T-helper 2 cell treated with Interferon-gamma antibody and Interleukin-4, amounts not matched to agents 5 μg/mL and 100 μg/mL, for 36 hours (primary cell): ENCODE measurements at places on chromosomes 1 and 21.

DNA sequence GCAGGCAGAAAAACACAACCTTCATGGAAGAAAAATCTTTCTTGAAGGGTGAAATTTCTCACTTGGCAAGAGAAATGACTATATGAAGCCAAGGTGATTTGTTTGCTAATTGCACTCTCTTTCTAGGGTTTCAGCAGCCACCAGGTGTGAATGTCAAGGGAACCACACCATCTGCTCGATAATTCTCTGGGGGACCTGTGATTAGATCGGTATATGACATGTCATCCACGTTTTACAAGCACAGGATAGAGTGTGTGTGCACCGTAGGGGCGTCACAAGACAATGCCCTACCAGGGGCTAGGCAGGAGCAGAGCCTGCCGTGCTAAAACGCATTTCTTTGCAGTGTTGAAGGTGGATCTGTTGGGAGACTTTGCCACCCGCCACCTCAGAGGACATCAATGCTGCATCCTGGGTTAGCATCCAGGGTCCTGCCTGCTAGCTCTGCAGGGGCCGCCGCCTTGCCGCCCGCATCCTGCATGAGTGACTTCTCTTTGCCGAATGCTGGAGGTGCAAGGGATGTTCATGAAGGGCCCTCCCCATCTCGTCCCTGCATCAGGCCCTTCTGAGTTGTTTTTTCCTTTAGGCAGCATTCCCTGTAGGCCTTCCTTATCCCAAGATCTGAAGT is 37.8 kb upstream of the CCSAP start:
- DNase-seq: no peak

DNA sequence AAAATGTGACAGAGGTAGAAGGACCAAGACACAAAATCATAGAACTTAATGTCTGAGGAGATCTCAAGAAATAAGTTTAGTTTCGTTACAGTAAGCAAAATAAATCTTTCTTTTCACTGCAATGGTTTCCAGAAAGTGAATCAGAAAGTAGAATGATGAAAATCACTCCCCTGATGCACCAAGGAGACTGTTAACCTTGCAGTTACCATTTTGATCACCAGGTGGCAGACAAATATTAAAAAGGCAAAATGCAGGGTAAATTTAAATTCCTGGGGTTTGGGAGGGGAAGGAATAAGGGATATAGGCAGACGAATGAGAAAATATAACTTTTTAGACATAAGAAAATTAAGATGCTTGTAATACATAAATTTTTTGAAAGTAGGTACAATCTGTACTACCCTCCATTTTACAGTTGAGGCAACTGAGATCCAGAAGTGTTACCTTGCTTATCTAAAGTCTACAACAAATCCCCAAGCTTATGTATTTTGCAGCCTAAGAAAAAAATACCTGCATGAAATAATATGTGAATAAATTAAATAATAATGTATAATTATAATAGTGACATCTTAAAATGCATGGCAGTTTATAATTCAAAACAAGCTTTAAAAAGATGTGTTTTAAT is 253.2 kb downstream of the CRB1 start:
- no peak for DNase-seq

DNA sequence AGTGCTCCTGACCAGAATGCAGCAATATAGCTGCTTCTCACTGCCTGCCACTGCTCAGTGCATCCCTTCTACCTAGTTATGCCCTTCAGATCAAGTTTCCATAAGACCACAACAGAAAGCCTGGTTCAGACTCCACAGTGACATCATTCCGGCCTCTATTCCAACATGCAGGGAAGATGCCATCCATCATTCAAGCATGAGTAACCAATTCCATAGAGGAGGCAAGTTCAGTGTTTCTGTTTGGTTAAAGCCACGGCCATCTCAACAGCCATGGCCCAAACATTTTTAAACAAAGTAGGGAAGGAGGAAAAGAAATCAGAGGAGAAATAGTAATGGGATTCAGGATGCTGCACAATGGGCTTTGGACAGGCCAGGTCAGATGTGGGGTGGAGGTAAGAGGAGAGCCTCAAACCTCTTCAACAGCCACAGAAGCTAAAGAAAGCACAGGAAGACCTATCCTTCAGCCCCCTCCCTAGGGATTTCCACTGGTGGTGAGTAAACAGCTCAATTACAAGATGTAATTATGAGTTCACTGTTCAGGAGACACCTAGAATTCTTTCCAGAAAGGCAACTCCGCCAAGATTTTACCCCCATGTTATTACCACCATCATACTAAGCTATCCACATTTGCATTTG is 484.9 kb downstream of the SETD4 start:
- DNase-seq: no peak

GRCh38 chr1:8431019-8431418 is 113.1 kb downstream of the SLC45A1 start:
- no peak for DNase-seq

DNA sequence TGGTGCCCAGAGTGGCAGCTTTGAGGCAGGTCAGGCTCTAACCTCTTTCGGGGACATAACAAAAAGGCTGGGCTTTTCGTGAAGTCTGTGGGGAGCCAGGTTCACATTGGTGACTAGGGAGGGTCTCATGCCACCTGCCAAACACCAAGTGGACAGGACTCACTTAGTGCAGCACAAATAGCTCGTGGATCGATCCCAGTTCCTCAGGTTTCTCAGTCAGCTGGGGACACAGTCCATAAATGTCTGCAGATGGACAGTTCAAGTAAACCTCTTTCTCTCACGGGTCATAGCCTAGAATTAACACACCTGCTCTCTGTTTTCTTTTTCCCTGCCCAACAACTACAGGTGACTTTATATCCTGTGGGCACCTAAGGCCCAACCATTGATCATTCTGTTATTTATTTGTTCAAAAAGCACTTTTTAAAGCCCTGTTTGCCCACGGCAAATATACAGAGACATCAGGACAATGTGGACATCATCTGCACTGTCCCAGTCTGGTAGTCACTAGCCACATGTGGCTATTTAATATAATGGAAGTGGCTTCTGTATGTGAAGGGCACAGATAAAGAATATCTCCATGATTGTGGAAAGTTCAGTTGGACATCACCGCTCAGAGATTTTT is 53.5 kb downstream of the CAPN2 start:
- no peak for DNase-seq

DNA sequence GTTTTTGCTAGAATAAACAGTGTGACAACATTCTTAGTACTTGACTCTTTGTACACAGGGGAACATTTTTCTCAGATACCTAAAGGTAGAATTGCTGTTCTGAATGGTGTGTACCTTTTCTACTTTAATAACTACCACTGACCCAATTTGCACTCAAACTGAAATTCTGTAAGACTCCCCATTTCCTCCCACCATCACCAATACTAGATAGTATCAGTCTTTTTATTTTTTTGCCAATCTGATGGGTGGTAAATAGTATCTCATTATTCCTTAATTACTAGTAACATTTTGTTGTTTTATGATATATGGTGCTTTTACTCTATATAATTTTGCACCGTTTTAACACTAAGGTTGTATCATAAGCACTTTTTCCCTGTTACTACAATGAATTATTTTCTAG is 28.8 kb upstream of the GCLM start:
- DNase-seq: no peak

DNA sequence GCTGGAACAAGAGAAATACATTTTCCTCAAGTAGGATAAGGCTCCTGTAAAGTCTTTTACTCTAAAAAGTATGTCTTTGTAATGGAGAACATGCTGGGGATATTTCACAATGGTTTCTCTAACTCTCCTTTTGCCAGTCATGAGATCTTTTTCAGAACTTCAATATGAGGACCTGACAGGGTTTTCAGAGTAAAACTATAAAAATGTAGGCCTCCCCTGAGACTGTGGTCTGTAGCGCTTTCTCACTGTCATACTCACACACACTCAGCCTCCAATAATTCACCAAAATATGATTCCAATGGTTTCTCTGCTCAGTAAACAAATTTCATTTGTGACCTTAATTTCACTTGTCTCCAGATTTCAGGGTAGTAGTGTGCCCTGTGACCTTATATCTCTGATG is 440.1 kb upstream of the PTBP2 start:
- no peak for DNase-seq

- no peak for DNase-seq
Measured at GRCh38 chr21:45987121-45987711, 5.6 kb downstream of the COL6A1 start.

- DNase-seq: no peak
Measured at GRCh38 chr1:229693129-229693900, 67.3 kb downstream of the URB2 start.

DNA sequence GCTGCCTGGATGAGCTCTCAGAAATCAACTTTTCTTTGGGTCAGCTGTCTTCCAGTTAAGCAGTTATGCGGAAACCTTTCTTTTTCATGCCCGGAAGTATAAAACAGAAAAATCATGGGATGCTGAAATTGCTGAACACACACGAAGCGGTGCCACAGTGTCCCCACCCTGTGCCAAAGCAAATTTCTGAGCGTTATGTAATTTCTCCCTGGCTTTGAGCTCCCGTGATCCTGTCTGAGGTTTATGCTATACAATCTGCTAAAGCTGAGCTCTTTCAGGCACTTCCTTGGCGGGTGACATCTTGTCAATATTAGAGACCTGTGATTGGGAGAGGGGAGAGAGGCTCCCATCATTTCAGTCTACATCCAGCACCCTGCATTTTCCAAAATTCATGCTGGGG is 201.7 kb downstream of the ROR1 start:
- no peak for DNase-seq

DNA sequence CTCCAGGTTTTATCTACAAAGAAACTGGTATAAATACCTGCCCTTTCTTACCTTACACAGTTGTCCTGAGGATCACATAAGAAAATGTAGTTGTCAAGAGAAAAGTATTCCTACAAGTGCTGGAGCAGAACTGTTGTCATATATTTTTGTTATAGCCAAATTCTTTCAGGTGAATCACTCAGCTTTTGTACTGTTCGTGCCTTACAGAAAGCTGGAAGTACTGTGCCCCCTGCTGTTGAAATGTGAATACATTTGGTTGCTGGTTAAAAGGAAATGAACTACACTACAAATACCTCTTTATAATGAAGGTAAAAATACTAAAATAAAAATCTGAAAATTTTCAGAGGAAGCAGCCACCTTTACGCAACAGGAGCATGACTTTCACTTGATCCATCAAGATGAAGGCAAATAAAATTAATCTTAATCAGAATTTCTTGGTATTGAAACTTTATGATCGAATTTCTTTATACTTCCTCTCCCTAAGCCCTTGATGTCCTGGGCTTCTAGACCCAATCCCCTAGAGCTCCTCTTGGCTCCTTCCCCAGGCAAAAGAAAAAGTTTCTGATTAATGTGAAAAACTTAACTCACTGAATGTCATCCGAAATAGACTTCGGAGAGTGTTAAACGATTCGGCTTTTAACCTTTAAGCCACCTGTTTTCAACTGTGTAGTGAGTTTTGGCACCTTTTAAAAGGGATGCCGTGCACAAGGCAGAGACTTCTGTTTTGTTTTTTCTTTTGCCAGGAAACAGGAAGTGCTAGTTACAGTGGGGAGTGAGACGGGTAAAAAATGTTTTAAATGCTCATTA is 12.5 kb downstream of the CHML start:
- peak; percentile 25 for DNase-seq

DNA sequence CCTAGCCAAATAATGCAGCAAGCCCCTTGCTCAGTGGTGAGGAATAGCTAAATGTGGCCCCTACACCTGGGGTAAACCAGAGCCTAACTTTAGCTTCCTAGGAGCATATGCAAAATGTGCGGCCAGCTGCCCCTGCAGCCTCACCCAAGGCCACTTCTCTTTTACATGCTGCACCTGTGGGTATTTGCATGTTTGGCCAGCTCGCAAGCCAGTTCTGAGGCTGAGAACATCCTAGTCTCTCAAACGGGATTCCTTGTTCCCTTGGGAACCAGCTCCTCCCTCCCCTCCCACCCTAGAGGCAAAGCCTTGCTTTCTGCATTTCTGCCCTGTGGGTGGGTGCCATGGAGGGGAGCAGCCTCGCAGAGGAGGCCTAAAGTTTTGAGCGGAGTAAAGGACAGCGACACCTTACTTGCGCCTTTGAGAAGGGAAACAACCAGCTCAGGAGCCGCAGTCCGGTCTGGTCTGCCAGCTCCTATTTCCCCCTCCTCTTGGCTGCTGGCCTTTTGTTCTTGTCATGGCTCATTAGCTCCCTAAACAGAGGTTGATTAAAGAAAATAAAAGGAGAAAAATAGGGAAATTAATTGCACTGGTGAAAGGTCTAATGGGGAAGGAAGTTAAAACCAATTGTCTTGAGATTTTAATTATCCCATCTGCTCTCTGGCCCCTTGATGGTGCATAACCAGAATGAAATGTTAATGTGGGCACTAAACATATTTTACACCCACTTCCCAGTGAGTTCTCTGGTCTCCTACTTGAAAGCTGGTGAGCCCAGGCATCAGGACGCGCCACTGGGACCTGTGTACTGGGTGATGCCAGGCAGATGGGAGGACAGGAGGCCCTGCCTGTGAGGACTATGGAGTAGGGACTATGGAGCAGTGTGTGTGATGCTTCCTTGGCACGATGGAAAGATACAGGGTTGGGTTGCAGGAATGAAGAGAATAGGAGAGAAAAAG is 68.7 kb downstream of the TEX35 start:
- DNase-seq: no peak

DNA sequence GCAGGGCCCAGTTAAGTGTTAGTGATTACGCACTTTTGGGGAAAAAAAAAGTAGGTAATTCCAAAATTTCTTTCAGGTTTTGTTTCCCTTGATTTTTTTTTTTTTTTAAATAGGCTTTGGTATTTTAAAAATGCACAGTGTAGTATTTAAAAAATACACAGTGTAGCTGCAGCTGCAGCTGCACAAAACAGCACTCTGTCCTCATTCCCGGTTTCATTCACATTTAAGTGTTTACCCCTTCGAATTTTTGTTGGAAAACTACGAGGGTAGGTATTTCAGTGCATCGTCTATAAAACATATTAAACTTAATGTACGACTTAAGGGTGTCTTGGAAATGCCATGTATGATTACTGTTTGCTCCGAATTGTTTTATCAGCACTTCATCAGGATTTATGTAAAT is 3.4 kb downstream of the NEK7 start:
- DNase-seq: no peak

GRCh38 chr1:41072051-41072450 is 50.5 kb upstream of the SLFNL1 start:
- DNase-seq: no peak

DNA sequence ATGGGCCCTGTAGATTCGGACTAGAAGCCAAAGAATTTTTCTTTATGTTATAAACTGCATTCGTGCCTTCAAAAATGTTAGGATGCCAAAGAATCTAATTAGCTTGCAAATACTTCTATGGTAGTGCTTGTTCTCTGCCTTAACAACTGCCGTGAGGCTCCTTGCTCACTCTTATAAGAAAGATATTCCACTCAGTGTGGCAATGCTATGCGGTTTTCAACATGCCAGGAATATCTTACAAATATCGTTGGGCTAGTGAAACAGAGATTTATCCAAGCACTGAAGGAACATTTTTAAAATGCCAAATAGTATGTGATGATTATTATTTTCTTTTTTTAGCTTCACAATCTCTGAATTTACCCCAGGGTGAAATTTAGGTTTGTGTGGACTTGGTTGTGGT is 198.2 kb downstream of the GREM2 start:
- DNase-seq: no peak

- no peak for DNase-seq
Measured at GRCh38 chr1:112906150-112906698, 49.8 kb downstream of the SLC16A1 start.

DNA sequence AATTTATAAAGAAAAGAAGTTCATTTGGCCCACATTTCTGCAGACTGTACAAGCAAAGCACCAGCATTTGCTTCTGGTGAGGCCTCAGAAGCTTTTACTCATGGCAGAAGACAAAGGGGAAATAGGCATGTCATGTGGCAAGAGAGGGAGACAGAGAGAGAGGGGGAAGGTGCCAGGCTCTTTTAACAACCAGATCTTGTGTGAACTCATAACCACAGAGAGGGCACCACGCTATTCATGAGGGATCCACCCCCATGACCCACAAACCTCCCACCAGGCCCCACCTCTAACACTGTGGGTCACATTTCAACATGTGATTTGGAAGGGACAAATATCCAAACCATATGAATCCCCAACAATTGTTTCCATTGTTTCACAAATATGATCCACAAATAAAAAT is 467.9 kb downstream of the SIPA1L2 start:
- DNase-seq: no peak
